Glutamatergic neuron (in vitro differentiated cells): ENCODE measurements at places on chromosomes 3 and 15. TPM values are rescaled to one million over a fixed set of nuclear protein-coding genes. Genes with fewer than 3 reads are reported as not detected.

Gene DNASE1L3
- 0.96 TPM for total RNA-seq

Gene CELF6
- total RNA-seq = 4.1 TPM

Gene ELL3
- 0.51 TPM for total RNA-seq

Gene GOLGA8O
- total RNA-seq = not detected

Gene NLGN1
- 50.2 TPM for total RNA-seq

Gene DUOX1
- not detected for total RNA-seq

Gene IL17RC
- 41.9 TPM for total RNA-seq

Gene ANKUB1
- not detected for total RNA-seq

Gene CPN2
- not detected for total RNA-seq

Gene OXTR
- total RNA-seq = 4.0 TPM

Gene LSAMP
- total RNA-seq = 67.1 TPM
